M059J (cell line): ENCODE measurements at places on chromosomes 1 and 21. TPM values are rescaled to one million over a fixed set of nuclear protein-coding genes. Genes with fewer than 3 reads are reported as not detected.

- DNase-seq = peak; percentile 0
Observed at GRCh38 chr1:181972256-181972655, 89.3 kb downstream of the ZNF648 start.

DNA sequence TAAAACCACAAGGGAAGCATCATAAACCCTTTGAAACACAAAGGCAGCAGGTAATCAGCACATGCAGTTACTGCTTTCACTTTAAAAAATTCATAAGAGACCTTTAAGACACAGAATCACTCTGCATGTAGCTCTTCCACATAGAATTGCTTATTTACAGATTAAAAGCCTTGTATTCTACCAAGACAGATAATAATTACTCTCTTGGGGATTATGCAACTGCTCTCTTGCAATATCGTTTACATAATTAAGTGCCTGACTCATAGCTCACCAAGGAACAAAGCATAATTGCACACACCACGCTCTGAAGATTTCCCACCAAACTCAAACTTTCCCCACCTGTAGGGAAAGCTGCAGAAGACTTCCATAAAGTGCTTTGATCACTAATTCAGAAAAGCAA is 87.9 kb downstream of the VAV3 start:
- DNase-seq = peak; percentile 34

- DNase-seq = no peak
Observed at GRCh38 chr1:212792396-212792908, 758 bp downstream of the TATDN3 start.

RCAN1 gene
- 160 and 181 TPM in 2 replicates for total RNA-seq

DNA sequence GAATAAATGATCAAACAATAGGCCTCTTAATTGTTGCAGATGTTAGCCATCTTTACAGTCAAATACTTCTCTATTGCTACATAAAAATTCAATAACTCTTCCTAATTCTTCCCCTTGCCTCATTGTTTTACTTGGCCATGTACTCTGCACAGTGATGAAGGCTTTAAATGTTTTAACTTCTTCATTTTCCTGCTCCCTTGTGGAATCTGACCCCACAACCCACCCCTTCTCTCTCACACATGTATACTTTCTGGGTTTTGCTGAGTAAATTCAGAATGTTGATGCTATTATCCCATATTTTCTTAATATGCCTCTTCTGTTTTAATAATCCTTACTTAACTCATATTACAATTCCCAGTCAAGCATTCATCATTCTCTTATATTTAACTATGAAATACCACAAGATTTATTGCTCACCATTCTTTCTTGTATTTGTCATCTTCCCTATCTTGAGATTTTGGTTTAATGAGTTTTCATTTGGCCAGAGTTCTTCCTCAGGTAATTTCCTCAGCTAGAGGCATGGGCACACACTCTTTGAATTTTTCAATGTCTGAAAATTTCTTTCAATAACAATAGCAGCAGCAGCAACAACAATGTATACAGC is 327.8 kb upstream of the USP24 start:
- peak; percentile 70 for DNase-seq

GRCh38 chr1:150233359-150234308 is 2.3 kb downstream of the ANP32E start:
- DNase-seq = no peak

TSSK3 gene
- 0.07 TPM in 1 of 2 replicates, not detected in the other for total RNA-seq

DNA sequence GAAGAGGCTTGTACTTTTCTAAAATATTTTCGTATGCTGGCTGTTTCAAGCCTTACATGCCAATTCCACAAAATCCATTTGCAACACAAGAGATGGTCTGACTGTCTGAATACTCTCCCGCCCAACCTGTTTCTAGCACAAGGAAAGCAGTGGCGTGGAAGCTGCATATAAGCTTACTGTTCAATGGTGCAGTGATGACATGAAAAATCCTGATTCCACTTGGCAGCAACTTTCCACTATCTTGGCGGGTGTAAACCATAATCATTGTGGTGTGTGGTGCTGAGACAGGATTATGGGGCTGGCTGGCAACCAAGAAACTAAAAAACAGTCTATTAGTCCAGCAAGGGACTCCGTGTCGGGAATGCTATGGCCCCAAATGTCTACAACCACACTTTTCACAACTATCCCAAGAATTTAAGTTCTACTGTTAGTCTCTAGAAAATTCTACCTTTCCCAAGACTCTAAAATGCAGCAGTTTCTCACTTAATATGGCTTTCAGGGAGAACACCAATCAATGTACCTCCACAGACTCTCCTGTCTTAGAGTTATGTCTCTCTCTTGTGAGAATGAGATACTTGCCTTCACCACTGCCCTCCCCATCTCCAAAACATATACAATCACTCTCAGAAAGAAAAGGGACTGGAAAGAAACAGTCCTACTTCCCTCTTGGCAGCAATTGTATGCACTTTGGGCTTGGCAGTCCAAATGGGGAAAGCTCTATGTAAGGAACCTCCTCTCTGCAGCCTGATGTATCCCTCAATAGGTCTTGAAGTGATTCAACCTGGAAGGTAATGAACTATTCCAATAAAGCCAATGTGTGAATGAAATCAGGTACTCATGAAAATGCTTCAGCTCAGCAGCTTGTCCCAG is 9.5 kb downstream of the COLGALT2 start:
- peak; percentile 32 for DNase-seq

DNA sequence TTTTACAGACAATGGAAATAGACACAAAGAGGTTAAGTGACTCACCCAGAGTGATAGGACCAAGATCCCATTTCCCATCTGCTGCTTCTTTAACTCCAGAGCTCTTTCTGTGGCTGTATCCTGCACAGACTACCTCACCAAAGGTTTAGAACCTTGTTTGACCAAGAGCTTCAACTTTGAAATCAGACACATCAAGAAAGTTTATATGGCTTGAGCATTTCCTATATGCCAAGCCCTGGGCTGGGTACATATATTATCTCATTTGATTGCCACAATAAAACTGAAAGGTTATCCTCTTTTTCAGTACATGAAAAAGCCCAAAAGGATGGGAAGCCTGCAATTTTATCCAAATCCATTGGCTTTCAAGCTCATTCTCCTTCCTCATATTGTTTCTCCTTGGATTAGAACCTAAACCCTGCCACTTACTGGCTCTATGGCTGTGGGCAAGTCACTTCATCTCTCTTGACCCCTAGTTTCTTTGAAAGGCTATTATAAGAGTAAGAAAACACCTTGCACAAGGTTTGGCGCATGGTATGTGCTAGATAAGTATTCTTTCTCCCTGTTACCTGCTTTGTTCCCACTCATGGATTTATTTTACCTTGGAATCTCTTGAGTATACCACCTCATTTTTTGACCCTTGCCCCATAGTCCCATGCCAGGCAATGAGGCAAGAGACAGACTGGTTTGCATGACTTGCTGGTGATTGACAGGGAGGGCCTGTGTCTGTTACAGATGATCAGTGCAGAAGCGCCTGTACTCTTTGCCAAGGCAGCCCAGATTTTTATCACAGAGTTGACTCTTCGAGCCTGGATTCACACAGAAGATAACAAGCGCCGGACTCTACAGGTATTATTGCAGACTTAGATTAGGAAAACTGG is 34.5 kb upstream of the KCNQ4 start:
- no peak for DNase-seq

- DNase-seq = peak; percentile 67
Observed at GRCh38 chr1:62175568-62176179, 19.0 kb upstream of the L1TD1 start.

TRIM45 gene
- 1.5 and 4.2 TPM in 2 replicates for total RNA-seq

GRCh38 chr1:43286115-43286514 is 734 bp upstream of the C1orf210 start:
- no peak for DNase-seq

GRCh38 chr1:196467230-196467925 is 140.9 kb downstream of the KCNT2 start:
- peak; percentile 42 for DNase-seq

- no peak for DNase-seq
Observed at GRCh38 chr21:24832961-24833360, 774.3 kb downstream of the MRPL39 start.

- peak; percentile 91 for DNase-seq
Observed at GRCh38 chr1:16981269-16981849, 939 bp upstream of the MFAP2 start.

DNA sequence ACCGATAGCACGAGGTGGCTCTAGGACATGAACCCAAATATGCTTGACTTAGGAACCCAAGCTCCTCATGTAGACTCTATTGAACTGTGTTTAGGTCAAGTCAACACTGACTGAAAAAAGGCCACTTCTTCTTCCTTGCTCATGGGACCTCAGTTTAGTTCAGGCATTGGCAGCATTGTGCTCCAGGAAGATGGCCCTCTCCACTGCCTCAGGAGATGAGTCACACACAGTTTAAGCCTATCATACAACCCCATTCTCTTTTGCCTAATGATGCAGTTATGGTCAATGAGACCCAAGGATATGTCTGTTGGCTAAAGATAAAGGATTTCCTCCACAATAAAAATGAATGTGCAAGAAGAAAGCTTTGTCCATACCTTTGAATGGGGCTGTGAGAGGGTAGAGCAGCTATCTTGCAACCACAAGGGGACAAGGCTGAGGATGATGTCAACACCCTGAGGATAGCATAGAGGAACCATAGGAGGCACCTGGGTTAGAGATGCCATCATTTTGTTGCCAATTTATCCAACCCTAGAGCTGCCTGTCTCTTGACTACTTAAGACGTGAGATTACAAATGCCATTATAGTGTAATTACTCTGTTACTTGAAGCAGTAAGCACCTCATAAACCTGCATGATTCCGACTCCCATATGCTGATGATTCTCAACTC is 3.0 kb upstream of the TRIM63 start:
- peak; percentile 55 for DNase-seq

DNA sequence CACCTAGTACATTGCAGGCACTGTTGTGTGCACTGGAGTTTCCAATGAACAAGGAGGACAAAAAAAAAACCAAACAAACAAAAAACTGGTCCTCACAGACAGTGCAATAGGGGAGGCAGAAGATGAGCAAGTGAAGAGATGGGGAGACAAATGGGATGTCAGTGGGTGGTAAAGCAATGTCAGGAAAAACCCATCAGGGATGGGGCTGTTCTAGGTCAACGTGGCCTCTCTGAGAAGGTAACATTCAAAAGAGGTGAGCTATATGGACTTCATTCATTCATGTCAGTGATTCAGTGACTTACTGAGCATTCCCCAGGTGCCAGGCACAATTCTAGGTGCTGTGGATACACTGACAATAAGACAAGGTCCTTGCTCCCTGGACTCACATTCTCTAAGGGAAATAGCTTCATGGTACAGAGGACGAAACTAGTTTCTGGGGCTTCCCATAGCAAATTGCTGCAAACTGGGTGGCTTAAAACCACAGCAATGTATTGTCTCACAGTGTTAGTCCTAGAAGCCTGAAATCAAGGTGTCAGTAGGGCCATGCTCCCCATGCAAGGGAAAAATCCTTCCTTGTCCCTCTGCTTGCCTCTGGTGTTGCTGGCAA is 140.5 kb upstream of the KLHDC7A start:
- no peak for DNase-seq
